NCI-H1092 treated with DMSO at 0.1 percent for 48 hours (cell line): ENCODE measurements at places on chromosomes 13 and 19.

- no peak for DNase-seq
Observed at GRCh38 chr13:47420568-47420967, 523.7 kb upstream of the HTR2A start.

DNA sequence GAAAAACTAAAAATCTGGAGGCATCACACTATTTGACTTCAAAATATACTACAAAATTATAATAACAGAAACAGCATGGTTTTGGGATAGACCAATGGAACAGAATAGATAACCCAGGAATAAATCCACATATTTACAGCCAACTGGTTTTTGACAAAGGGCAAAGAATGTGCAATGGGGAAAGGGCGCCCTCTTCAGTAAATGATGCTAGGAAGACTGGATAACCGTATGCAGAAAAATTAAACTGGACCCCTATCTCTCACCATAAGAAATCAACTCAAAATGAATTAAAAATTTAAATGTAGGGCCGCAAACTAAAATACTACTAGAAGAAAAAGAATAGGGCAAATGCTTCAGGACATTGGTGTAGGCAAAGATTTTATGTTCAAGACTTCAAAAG, 440.5 kb upstream of the SGCG start:
- peak; percentile 30 for DNase-seq

GRCh38 chr13:71454509-71454908, 412.5 kb downstream of the DACH1 start:
- no peak for DNase-seq

- peak; percentile 55 for DNase-seq
Observed at GRCh38 chr19:11373166-11373884, 1.1 kb upstream of the SWSAP1 start.
